ENCODE measurements at places on chromosomes 12 and 14.

DNA sequence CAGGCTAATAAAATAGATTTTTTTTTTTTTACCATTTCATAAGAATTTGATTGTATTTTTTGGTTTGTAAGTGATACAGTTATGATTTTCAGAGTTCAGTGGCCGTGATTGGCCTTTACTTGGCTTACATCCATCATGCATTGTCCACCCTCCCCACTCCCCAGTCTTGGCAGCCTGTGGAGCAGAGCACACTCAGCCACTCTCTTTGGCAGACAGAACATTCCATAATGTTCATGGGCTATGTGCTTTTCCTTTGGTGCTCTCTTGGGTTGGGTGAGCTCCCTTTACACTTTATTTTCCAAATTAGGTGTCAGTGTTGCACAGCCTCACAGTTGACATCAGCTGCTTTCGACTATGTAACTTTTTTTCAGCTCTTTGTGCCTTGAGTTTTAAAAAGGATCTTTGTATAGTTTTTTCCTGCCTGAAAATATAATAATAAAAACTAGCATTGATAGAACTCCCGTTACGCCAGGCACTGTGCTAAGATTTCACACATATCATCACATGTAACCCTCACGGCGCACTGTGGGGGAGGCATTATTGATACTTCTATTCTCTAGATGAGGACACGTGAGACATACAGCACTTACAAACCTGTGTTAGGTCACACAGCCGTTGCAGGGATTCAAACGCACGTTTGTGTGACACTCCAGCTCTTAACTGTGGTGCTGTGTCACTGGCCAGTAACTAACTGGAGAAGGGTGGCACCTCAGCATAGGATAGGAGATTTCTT is 21.5 kb downstream of the SUDS3 start:
- peak; percentile 17 for DNase-seq

GRCh38 chr12:38744041-38744440 is 161.3 kb downstream of the CPNE8 start:
- no peak for DNase-seq

DNA sequence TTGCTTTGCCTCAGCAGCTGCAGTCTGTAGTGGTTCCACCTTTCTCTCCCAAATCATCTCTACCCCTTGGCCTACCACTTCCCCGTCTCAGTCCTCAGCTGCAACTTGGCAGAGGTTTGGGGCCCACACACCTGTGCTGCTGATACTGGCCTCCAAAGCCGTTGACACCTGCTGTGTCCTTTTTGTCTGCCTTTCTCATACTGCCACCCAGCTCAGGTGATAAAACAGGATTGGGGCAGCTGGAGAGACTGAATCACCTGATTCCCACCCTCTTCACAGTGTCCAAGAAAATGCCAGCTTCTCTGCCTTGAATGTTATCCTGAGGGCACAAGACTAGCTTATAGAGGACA is 103.7 kb downstream of the ETV6 start:
- no peak for DNase-seq

DNA sequence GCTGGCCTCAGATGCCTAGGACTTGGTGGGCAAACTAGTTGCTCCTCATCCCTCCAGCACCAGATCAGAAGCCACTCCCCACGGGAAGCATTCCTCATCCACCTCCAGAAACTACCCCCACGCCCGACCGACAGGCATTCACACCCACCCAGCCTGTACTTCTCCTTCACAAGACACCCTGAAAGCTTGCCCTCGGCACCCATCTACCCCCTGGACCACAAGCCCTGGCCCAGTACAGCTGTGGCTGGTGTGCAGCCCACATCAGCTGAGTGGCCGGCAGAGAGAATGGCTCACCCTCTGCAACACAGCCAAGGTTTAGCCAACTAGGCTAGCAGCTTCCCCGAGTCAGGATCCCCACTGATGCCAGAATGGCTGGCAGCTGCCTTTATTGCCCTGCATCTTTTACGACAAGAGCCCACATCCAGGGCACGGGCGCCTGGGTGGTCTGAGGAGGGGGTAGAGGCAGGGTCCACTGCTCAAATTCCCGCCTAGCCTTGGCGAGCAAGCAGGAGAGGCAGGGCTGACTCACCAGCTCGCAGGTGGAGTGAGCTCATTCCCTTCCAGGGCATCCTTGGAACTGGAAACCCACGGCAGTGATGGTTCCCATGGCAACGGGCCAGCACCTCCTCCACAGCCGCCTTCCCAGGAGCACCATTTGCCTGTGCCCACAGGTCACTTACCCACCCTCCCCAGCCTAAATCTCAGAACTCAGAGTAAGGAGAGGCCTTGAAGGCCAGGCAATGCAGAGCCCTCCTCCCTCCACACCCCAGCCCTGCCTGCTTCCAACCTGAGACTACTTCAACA is 17.1 kb downstream of the ACTN1 start:
- DNase-seq: no peak

GRCh38 chr14:86798330-86798729 is 1194.7 kb downstream of the GALC start:
- no peak for DNase-seq

DNA sequence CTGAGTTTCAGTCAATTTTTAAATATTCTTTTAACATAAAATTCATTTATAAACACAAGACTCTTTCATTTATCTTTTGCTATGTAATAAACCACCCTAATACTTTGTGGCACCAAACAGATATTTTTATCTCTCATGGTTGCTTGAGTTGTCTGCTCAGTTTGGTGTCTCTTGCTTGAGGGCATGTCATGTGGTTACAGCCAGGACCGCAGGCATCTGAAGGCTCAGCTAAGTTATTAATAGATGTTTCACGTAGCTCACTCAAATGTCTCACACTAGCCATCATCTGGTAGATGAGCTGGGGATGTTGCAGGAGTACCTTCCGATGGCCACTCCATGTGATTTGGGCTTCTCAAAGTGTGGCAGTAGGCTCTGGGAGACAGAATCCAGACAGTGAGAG is 597.8 kb downstream of the ETNK1 start:
- no peak for DNase-seq

GRCh38 chr14:74324931-74325361 is 22.2 kb upstream of the ABCD4 start:
- peak; percentile 52 for DNase-seq

DNA sequence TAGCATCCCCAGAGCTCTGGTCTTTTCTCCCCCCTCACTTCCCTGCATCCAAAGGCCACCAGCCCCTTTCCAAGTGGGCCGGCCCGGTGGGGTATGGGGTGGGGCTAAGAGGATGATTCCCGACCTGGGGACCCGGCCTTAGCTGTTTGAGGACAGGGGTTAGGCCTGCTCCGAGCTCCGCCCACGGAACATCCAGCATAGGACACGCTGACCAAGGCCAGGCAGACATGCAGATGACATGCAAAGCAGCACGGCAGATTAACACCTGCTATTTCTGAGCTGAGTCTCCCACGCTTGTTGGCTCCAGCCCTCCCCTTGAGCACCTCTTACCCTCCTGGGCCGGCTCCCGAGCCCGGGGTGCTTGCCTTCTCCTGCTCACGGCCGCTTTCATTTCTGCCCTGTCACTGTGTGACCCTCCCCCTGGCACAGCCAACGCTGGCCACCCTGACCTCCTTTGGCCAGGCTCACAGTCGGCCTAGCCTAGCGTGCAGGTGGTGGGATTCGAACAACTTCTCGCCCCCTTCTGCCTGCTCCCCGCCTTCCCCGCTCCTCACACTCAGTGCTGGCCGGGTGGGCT is 40.2 kb downstream of the TEAD4 start:
- no peak for DNase-seq

Data from AG08396 (cell line).